Stimulated activated CD8-positive, alpha-beta memory T cell treated with anti-CD3 and anti-CD28 coated beads, Interleukin-4, amount 100 ng/mL, for 24 hours (primary cell): ENCODE measurements at places on chromosomes 12 and 14.

DNA sequence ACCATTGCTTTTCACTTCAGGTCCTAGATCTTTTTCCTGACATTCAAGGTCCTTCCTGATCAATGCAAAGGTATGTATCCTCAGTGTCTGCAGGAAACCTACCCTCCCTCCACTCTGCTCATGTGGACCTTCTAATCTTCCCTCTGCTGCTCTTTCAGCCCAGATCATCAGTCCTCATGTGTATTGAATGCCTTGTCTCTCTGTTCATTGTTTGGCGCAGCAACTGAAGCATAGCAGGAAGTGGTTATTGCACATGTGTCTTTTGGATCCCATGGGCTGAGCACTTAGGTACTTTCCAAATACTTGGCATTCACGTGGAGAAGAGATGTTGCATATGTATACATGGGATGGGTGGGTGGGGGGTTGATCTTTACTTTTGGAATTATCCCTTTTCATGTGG, 4.3 kb upstream of the NIN start:
- no peak for DNase-seq

GRCh38 chr14:63454436-63454835, 88.7 kb downstream of the PPP2R5E start:
- no peak for DNase-seq

GRCh38 chr12:62751810-62752155, 183.2 kb downstream of the PPM1H start:
- DNase-seq = no peak

GRCh38 chr12:95124106-95124505, 50.7 kb upstream of the NR2C1 start:
- no peak for DNase-seq

- no peak for DNase-seq
These were observed 15.4 kb upstream of the PIWIL1 start for GRCh38 chr12:130322263-130322662.

- DNase-seq = no peak
These were observed 34.3 kb upstream of the CHFR start for GRCh38 chr12:132921685-132922084.

GRCh38 chr12:119661882-119662281, 6.1 kb upstream of the PRKAB1 start:
- no peak for DNase-seq

DNA sequence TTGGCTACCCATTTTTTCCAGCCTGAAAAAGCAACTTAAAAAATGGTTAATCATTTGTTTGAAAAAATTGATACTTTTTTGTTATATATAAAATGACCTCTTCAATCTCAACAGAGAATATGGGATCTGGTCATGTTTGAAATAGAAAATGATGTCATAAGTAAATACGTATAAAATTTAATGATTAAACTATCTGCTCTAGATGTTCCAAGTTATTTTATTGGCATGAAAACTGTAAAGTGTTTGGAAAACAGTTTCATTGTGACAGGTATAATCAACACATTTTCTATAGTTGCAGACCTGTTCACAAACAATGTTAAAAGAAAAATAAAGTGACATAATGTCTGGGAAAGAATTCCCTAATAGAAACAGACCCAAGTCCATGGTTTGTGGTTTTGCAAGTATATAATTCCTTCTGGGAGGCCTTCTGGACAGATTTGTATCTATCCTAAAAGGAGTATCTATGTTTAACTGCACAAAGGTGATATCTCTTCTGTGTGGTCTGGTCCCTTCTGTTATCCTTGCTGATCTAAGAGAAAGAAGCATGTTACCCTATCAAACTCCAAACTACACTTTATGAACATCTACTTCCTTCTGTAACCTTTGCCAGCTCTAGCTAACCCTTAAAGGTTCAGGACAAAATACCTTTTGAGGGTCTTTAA, 39.5 kb upstream of the LRIG3 start:
- DNase-seq = no peak

GRCh38 chr12:4909734-4910501, at the start of gene KCNA1:
TSS of gene KCNA1 (plus strand) at chr12:4909905. CDS start at chr12:4911379, 1,474 bp downstream.
- DNase-seq = no peak

DNA sequence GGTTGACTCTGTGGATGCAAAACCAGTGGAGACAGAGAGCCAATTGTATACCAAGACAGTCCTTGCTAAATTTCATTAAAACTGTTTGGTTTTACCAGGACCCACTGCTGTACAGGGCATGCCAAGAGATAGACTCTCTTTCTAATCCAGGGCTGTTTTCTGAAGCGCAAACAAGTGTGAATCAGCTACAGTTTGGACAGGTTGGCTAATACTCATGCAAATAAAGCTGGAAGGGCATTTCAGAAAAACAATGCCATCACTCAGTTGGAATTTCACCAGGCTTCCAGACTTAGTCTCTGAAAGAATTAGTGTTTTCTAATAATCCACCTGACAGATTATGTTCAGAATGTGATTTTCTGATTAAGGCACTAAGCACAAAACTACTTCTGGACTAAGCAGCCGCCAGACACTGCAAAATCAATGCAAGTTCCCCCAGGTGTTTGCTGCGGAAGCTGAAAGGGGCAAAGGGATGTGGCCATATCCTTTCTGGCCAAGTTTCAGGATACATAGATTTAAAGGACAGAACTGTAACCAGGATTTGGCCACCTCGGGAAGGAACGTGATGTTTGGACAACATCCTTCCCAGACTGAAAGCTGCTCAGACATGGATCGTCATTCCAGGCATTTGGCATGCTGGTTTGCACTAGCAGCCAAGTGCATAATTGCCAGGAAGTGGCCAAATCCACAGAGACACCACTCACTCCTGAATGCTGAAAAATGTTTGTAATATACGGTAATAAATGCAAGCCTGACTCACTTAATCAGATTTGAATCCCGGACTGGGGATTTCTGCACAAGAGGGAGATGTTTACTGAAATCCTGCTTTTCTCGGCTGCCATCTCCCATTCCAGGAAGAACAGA, 32.0 kb upstream of the CDKN3 start:
- DNase-seq = no peak

GRCh38 chr12:132348176-132348575, 18.8 kb upstream of the GALNT9 start:
- DNase-seq = no peak

DNA sequence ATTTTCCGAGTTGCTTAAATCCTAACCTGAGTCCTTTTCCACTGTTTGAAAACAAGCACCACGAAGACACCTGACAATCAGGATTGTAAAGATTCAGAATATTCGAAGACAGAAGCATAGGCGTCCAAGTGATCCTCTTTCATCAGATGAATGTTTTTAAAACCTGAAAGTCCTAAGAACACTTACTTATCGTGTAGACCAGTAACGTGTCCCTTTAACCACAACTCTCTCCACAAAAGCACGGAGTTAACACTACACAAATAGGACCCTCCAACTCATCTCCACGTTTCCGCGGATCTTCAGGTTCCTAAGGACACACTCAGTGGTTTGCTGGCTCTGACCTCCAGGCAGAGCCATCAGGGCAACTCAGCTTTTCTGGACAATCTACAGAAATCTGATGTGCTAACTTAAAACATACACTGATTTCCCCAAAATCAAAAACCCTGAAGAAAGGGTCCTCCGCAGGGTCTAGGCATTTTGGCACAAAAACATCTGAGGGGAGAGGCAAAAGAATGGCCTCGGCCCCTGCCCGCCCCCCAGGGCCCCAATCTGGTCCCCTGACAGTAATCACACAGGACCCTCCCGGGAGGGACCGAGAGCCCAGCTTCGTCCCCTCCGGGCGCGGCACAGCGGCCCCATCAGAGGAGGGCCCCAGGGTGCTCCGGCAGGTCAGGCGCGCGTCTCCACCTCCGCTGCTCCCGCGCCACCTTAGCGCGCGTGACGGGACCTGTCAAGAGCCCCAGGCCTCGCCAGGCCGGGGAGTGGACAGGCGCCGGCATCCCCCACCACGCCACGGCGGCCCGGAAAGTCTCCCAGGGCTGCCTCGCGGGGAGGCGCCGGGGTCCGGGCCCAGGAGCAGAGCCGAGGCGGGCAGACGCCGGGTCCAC, 925 bp downstream of the DICER1 start:
- DNase-seq = peak; percentile 8

GRCh38 chr12:105382771-105383622, 52.5 kb downstream of the C12orf75 start:
- no peak for DNase-seq

DNA sequence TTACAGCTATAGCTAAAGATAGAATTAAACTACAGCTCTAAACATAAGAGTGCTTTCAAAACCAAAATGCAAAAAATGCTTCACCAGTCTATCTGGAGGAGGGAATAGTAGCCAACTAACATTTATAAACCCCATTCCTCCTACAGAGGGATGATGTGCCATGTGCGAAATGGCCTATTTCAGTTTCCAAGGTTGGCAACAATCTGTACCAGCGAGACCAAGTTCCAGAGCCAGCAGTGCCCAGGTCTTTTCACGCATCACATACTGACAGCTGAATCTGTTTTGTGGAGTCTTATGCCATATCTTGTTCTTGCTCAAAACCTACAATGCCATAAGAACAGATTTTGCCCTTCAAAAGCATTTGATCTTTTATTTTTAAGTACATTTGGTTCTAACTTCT, 24.5 kb downstream of the NELL2 start:
- no peak for DNase-seq

- no peak for DNase-seq
These were observed 3.2 kb upstream of the TUBA1C start for GRCh38 chr12:49261721-49262120.

GRCh38 chr12:112430929-112431328, 12.2 kb downstream of the PTPN11 start:
- no peak for DNase-seq

DNA sequence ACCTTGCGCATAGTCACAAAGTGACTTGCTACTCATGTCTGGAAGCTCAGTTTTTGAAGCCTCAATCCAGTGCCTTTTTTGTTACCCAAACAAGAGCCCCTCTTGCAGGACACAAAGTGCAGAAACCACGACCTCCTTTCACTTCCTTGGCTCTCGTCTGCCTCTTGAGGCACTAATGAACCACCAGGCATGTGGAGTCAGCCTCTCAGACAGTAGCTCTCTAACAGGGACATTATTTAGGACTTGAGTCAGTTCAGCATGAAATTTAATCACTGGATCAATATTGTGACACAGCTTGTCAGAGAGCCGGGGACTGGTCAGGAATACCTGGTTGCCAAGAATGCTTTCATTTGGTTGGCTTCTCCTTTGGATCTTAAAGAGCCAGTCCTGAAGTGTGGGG, 46.7 kb downstream of the HSPB8 start:
- no peak for DNase-seq

DNA sequence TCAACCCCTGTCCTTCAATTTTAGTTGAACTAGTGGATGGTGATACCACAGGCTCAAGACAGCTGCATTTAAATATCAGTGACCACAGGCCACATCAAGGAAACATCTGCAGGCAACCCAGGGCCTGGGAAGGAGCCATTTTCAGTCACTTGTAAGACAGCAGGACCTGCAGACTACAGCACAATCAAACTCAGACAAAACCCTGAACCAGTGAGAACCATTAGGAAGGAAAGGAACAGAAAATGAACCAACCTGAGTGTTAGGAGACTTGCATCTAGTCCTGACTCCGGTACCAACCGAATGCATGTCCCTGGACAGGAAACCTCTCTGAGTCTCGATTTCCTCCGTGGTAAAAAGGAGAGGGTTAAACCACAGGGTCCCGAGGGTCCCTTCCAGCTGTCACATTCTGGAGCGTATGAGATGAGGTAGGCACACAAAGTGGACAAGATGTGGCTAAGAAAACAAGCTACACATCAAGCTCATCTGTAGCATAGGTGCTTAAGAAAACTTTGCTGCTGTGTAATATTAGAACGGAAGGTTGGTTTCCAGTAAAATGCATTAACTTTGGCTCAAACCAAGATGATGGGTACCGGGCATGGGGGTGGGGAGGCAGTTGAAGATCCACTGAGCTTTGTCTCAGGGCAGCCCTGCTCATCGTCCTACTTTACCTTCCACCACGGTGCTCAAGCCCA, 1.6 kb upstream of the CDKN1B start:
- DNase-seq = no peak

DNA sequence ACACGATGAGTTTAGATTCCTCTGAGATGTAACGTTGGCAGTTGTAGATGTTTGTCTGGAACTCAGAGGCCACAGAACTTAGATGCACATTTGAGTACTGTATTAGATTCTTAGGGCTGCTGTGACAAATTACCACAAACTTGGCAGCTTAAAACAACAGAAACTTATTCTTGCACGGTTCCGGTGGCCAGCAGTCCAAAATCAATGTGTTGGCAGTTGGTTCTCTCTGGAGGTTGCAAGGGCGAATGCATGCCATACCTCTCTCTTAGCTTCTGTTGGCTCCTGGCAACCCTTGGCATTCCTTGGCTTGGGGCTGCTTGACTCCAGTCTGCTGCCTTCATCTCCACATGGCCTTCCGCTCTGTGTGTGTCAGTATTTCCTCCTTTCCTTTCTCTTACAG, 118.9 kb downstream of the C12orf75 start:
- DNase-seq = no peak

DNA sequence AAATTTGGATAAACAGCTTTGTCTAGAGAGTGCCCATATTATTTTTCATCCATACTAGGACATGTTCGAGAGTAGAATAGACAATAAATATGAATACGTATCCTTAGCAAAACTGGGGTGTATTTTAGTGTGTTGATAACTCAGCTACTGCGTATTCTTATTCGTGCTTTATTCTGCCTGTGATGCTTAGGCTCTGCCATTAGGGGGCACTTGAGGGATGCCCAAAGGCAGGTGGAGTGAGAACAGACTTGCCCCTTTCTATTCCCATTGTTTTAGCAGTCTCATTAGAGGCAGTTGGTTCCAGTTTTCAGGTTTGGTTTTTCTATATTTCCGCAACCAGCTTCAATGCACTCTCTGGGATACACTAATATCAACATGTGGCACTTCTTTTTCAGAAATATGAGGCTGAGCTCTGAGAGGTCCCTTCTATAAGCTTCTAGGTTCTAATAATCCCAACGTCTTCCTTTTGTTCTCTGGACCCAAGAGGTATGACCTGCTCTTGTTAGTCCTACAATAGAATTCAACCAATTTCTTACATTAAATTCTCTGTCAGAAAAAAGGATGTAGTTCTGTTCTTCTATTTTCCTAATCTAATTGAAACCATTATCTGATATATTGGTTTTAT, 985.7 kb upstream of the FBXO33 start:
- no peak for DNase-seq

GRCh38 chr12:49783917-49784676, 42.7 kb downstream of the TMBIM6 start:
- DNase-seq = no peak

DNA sequence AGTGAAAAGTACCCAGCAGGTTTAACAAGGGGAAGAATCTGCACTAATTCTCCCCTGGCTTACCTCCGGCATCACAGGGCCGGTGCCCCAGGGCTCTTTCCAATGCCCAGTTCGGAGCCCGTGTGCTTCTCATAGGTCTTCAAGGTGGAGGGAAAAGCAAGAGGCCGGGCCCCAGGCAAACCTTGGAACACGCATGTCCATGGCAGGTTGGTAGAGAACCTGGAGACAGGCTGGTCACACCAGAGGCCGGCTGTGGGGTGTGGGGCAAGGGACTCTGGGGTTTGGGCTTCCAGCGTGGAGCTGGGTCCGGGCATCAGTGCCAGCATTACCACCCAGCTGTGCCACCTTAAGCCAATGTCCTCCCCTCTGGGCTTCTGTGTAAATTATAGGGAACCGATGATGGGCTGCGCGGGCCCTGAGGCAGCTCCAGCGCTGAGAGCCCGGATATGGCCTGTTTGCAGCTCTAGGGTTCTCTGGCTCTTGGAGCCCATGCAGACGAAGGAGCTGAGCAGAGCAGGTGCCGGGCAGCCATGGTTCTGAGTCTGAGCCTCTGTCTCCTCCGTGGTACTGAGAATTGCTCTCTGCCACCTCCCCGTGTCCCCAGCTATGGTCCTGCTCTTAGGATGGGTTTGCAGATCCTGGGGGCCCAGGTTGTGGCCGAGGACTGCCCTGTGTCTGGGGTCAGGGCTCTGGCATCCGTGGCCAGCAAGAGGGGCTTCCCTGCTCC, 197.0 kb upstream of the C14orf180 start:
- no peak for DNase-seq
